IMR-90 (cell line): ENCODE measurements at places on chromosomes 1 and 21. TPM values are rescaled to one million over a fixed set of nuclear protein-coding genes. Genes with fewer than 3 reads are reported as not detected.

CFAP74 gene
- total RNA-seq, result not detected in 2 replicates

BARHL2 gene
- not detected in 2 replicates for total RNA-seq

PRKAA2 gene
- 1.4 and 2.2 TPM in 2 replicates for total RNA-seq

SLC19A1 gene
- total RNA-seq, result 2.2 and 3.3 TPM in 2 replicates

ERG gene
- not detected in 2 replicates for total RNA-seq

LRRC71 gene
- not detected in 2 replicates for total RNA-seq

SMCP gene
- total RNA-seq, result not detected in 2 replicates

CD5L gene
- total RNA-seq, result not detected in 2 replicates

TAL1 gene
- total RNA-seq, result not detected in 2 replicates

RNU1-2 gene
- total RNA-seq, result under 0.01 TPM in 2 replicates

SETDB1 gene
- 22.9 and 24.7 TPM in 2 replicates for total RNA-seq

POGZ gene
- 15.0 and 20.8 TPM in 2 replicates for total RNA-seq
